PC-3 (cell line): ENCODE measurements at places on chromosomes 5 and 9.

DNA sequence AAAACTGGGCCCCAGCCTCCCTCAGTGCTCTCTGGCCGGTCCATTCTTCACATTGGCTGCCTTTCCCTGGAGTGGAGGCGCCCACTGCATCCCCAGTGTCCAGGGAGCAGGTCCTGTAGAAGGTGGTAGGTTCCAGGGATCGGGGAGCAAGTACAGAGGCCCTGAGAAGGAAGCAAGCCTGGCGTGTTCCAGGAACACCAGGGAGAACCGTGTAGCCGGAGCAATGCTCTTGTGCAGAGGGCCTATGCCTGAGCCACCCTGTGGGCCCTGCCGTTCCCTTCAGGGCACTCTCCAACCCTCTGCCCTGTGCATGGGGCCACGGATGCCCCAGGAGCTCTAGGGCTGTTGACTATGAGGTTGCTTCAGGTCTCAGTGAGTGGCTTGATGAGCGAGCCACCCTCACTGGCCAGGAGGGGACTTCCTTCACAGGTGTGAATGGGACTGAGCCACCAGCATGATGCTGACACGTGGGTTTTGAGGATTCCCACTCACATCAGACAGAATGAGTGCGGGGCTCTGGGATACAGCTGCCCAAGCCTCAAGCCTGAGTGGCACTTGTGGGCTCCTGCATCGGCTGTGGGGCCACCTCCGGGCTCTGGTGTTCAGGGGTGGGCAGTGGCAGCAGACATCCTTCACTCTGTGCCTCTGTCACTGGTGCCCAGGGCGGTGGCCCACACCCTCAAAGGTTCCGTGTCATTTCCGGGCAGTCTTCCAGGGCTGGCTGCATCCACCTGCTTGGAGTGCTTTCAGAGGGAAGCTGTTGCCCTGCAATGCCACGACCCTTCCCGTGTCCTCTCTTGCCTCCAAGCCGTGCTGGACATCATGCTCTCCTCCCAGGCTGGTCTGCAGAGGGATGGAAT is 54.4 kb downstream of the ADAMTS2 start:
- no peak for DNase-seq
- H3K4me1 ChIP-seq: no peaks in the 10 kb centered on the region
- no peaks in the 10 kb centered on the region for H3K36me3 ChIP-seq

GRCh38 chr9:17425384-17425783 is 153.5 kb upstream of the SH3GL2 start:
- H3K36me3 ChIP-seq: no peaks in the 10 kb centered on the region
- no peaks in the 10 kb centered on the region for H3K4me1 ChIP-seq
- DNase-seq: no peak
- H3K4me3 ChIP-seq: no peak overlapping the region

- H3K36me3 ChIP-seq: peaks cover 22% of the 10 kb centered on the region
- no peaks in the 10 kb centered on the region for H3K27me3 ChIP-seq
- DNase-seq: no peak
Measured at GRCh38 chr9:81656004-81656403, 33.3 kb downstream of the TLE1 start.

- no peaks in the 10 kb centered on the region for H3K36me3 ChIP-seq
- peak within 1 kb of the TSS; percentile 55 for H3K4me3 ChIP-seq
- DNase-seq: peak; percentile 25
- H3K27me3 ChIP-seq: no peaks in the 10 kb centered on the region
- H3K27ac ChIP-seq: no peak within 1 kb of the TSS
- peaks cover 5% of the 10 kb centered on the region; the same call in 1 of the 2 replicates for H3K4me1 ChIP-seq
Measured at GRCh38 chr9:133737774-133738639, at the start of gene SARDH. SARDH (minus strand) TSS chr9:133738352; CDS start chr9:133734173, 4,179 bp downstream.

DNA sequence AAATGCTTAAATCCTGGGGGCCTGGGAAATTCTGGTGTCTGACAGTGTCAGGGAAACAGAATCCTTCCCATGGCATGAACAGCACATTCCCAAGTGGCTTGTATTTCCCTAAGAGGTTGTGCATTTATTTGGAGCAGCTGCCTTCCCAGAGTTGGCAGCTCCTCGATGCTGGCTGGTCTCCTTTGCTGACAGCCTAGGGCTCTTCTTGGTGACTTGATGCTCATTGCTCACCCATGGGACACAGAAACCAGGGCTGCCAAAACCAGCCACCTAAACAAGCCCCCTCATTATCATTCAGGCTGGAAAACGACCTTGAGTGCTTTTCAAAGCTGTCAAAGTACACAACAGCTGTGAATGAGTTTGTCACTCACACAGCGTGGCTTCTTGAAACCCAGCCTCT is 24.2 kb downstream of the ENHO start:
- H3K4me3 ChIP-seq: no peak overlapping the region
- H3K27me3 ChIP-seq: no peaks in the 10 kb centered on the region
- H3K4me1 ChIP-seq: peaks cover 22% of the 10 kb centered on the region
- DNase-seq: no peak

- no peak overlapping the region for H3K4me3 ChIP-seq
- H3K4me1 ChIP-seq: peaks cover 24% of the 10 kb centered on the region
- peaks cover 11% of the 10 kb centered on the region for H3K36me3 ChIP-seq
Measured at GRCh38 chr9:126348911-126349550, 22.4 kb downstream of the MVB12B start.

DNA sequence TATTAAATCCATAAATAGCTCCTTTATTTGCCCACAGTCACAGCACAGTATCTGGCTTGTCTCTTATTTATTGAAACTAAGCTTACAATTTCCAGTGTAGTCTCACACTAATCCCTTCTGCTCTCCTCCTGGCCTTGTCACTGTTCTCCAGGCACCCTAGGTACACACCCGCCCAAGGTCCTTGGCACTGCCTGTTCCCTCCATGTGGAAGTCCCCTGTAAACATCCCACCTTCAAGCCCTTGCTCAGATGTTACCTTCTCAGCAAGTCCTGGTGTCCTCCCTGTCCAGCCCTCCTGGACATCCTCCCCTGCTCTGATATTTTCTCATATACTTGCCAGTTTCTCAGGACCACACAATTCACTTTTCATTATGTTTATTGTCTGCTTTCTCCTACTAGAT is 44.2 kb upstream of the CFAP157 start:
- no peaks in the 10 kb centered on the region for H3K4me1 ChIP-seq
- no peak for DNase-seq
- H3K36me3 ChIP-seq: no peaks in the 10 kb centered on the region
- H3K4me3 ChIP-seq: no peak overlapping the region

DNA sequence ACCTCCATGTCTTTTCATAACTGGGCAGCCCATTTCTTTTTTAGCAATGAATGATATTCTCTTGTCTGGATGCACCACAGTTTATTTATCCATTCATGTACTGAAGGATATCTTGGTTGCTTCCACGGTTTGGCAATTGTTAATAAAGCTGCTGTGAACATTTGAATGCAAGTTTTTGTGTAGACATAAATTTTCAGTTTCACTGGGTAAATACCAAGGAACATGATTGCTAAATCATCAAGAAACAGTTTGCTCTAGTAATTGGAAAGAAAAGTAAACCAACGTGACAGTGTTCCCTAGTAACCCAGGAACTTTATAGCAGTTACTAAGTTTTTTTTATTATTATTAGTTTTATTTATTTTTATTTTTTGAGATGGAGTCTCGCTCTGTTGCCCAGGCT is 100.4 kb downstream of the VPS13A start:
- no peak overlapping the region for H3K27ac ChIP-seq
- no peaks in the 10 kb centered on the region for H3K4me1 ChIP-seq
- no peak for DNase-seq
- no peaks in the 10 kb centered on the region for H3K36me3 ChIP-seq
- H3K4me3 ChIP-seq: no peak overlapping the region

GRCh38 chr9:129451669-129452068 is 169.2 kb downstream of the C9orf50 start:
- no peak overlapping the region for H3K4me3 ChIP-seq
- H3K27me3 ChIP-seq: no peaks in the 10 kb centered on the region
- H3K36me3 ChIP-seq: no peaks in the 10 kb centered on the region

DNA sequence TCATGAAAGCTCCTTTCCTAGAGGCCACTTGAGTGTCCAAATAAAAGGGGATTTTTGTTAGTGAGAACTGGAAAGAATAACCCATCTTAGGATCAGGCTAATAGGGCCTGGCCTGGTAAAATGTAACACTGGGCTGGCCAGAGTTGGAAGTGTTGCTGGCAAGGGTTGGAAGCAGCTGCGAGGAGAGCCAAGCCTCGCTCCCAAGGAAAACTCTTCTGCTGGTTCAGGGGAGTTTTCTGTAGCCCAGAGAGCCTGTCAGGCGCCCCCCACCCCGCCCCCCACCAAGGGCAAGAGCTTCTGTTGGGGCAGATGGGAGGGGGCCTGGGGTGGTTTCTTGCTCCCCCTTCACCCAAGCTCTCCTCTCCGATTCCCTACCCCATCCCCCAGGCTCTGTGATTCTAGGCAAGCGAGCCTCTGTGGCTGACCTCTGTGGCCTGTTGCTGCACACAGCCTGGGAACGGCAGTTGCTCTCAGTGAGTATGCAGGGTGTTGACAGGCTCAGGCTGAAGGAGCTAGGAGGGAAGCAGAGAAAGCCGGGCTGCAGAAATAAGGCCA is 547.8 kb downstream of the CCDC171 start:
- H3K36me3 ChIP-seq: no peaks in the 10 kb centered on the region
- no peak overlapping the region for H3K4me3 ChIP-seq
- H3K27me3 ChIP-seq: no peaks in the 10 kb centered on the region
- H3K4me1 ChIP-seq: peaks cover 3% of the 10 kb centered on the region; the same call in 1 of the 2 replicates
- no peak for DNase-seq
- no peak overlapping the region for H3K27ac ChIP-seq
